ENCODE measurements at places on chromosomes 1 and 21.

DNA sequence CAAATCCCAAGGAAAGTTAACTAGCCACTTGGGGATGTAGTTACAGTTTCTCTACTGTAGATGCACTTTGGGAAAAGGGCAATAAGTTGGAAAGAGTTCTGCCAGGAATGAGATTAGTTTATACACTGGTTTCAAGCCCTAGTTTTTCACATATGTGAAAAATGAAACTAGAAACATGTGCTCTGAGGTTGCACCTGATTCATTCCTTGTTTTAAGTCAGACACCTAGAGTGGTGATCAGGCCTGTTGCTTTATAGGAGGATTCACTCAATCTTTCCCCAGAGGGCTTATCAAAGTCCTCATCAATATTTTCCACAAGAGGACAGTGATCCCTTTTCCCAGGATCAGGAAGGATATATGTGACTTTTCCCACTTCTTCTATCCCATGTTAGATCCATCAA, 515.9 kb upstream of the PKN2 start:
- DNase-seq, result no peak

GRCh38 chr1:211037095-211037494, 96.9 kb downstream of the KCNH1 start:
- DNase-seq, result no peak

GRCh38 chr1:48107516-48107915, 110.3 kb upstream of the TRABD2B start:
- no peak for DNase-seq

- DNase-seq, result no peak
These were observed 120.9 kb downstream of the EDEM3 start for GRCh38 chr1:184633785-184634184.

GRCh38 chr1:59290193-59290949, 6.5 kb upstream of the FGGY start:
- no peak for DNase-seq

DNA sequence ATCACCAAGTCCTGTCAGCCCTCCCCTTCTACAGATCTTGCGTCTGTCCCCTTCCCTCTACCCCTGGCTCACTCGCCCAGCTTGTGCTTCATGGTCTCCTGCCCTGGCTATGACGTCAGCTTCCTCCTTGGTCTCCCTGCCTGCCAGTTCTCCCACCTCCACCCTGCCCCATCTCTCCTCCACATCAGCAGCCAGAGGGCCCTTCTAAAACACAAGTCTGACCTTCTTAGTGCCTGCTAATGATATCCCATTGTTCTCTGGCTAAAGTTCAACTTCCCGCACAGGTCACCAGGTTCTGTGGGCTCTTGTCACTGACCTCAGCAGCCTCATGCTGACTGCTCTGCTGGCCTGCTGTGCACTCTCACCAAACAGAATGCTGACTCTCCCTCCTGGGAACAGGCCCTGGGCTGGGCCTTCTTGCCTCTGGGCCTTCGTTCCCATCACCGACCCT, 24.7 kb upstream of the MYCL start:
- no peak for DNase-seq

- DNase-seq, result no peak
These were observed 64.8 kb downstream of the RPE65 start for GRCh38 chr1:68384872-68385411.

- no peak for DNase-seq
These were observed 1.2 kb upstream of the INAVA start for GRCh38 chr1:200893411-200893901.

DNA sequence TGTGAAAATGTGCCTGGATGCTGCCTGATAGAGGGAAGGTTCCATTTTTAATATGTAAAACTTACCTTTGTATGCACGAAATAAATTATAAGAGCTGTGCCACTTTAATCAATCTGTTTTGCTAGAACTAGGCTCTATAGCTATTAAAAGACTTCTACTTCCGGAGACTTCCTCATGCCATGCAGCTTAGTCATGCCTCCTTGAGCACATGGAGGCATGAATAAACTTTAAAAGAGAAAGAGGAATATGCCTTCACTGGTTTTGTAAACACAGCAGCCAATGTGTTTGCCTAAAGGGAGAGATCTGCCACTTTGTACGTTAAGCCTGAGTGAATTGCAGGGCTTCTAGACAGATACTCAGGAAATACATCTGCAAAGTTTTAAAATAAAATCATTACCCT, 604.6 kb downstream of the LRRIQ3 start:
- DNase-seq, result no peak

GRCh38 chr1:20600156-20600555, 11.3 kb downstream of the CDA start:
- no peak for DNase-seq
